ENCODE measurements at places on chromosomes 1 and 21.
A peak's percentile ranks its signal among the peaks of the same experiment; 100 is the strongest.

GRCh38 chr1:174964261-174964971, 35.3 kb upstream of the CACYBP start:
- peak; percentile 75 for DNase-seq

- DNase-seq = no peak
Observed at GRCh38 chr1:20511518-20512428, 3.8 kb upstream of the MUL1 start.

DNA sequence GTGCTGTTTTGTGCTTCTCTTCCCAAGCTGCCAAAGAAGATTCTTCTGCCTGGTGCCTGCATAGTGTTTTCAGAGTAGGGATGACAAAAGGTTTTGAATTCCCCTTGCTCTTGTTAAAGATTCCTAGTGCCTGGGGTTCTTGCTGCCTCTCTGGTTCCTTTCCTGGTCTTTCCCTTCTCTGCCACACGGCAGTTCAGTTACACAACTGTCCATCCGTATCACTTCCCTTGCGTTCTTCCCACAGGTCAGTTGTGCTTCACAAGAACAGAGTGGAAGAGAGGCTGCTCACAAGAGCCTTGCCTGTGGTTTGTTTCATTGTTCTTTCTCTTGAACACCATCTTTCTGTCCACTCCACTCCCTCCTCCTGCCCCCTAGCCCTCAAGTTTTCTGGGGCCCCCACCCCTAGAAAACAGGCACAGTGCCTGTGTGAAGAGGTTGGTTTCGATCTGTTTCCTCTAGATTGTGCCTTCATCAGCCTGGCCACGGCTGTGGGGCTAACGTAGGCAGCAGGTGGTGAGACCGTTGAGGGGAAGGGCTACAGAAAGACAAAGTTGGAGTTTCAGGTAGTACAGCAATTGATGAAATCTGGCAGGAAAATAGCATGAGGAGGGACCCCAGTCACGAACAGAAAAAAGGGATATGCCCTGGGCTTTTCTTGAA, 5.8 kb downstream of the VASH2 start:
- no peak for DNase-seq

DNA sequence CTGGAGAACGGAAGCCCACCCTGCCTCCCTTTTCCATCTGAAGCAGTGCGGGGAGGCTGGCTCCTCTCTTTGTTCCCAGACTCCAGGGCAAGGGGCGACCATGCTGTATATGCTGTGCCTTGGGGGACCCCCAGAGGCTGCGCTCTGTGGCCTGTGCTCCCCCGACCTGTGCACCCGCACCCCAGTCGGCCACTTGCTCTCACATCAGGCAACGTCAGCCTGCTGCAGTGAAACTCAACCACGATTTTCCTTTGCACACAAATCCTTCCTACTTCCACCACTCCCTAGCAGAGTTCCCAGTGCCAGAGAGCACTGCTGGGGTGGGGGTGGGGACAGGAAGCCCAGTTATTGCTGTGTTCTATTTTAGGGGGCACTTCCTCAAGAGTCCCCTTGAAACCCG, 52.5 kb downstream of the SIM2 start:
- DNase-seq = no peak

GRCh38 chr21:39730418-39731157, 14.4 kb upstream of the IGSF5 start:
- DNase-seq = no peak

DNA sequence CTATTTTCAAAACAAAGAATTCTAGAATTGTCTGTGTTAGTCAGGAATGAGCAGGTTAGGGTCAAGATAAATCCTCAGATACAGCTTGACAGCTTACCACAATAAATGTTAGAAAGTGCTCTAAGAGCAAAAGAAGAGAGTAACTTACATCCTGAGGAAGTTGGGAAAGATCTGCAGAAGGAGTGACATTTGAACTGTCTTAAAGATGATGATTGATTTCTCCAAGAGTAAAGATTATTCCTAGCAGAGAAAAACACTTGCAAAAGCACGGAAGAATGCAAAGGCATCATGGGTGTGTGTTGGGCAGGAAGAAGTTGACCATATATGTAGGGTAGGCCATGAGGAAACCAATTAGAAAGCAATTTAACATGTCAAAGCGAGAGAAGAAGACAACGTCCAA, 175.4 kb downstream of the LRRC7 start:
- DNase-seq = no peak

- no peak for DNase-seq
Observed at GRCh38 chr1:41464885-41465284, 19.6 kb downstream of the EDN2 start.

- no peak for DNase-seq
Observed at GRCh38 chr1:89703469-89703868, 70.5 kb downstream of the LRRC8C start.

- no peak for DNase-seq
Observed at GRCh38 chr1:15866721-15867201, 19.3 kb downstream of the SPEN start.

DNA sequence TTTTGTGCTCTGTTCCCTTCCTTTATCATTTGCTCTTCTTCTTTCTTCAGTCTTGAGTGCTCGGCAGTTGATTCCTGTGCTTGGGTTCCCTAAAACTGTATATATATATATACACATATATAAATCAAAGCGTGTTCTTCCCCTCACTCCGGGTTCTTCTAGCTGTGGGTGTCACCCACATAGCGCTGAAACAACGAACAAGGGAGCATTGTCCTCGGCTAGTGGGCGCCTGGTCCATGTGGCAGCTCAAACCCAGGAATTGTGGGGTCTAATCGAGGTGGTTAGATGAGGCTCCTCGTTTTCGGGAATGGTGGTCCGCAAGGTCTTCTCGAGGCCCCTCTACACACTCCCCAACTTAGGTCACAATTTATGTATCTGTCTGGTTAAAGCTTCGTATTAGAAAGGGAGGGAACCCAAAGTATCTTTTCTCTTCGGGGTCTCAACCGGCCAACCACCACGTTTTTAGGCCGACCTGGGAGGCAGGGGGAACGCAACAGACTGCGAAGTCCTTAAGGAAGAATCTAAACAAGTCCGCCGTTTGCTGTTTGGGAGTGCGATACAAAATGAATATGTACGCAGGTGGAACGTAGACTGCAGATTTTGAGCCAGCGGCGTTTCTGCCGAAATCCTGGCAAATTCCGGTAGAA, 504 bp upstream of the SDHC start:
- no peak for DNase-seq

DNA sequence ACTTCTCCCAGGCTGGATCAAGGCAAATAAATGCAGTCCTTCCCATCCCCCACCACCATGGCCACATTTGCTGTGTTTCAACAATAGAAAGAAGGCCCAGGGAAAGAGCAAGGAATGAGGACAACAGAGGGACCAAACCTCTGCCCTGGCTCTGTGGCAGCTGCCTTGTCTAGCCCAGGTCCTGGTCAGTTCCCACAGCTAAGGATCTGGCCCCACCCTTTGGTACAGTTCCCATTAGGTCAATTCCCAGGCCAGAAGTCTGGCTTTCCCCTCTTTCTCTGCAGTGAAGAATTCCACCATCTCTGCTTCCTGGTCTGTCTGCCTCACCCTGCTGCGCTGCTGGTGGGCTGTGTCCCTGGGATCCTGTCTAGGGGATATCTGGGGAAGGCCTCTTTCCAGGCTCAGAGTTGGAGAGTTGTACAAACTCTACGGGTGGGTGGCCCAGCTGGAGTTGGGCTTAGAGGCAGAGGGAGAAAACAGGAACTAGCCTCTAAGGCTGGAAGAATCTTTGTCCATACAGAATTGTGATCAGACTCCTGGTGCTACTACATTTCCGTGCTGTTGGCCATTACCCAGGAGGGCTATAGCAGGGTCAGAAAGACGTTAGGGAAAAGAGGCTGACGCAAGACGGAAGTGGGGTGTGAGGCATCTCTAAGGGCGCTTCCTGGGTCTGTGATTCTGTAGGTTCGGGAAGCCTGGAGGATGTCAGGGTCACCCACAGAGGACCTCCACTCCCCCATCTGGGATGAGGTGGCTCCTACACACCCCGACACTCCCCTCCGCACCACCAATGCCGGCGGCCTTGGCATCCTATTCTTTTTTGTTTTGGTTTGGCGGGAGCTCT, 953 bp upstream of the NDUFS2 start:
- no peak for DNase-seq

GRCh38 chr1:16145030-16145661, 10.7 kb downstream of the EPHA2 start:
- DNase-seq = no peak

GRCh38 chr1:160296036-160296435, 11.1 kb upstream of the PEX19 start:
- DNase-seq = no peak

DNA sequence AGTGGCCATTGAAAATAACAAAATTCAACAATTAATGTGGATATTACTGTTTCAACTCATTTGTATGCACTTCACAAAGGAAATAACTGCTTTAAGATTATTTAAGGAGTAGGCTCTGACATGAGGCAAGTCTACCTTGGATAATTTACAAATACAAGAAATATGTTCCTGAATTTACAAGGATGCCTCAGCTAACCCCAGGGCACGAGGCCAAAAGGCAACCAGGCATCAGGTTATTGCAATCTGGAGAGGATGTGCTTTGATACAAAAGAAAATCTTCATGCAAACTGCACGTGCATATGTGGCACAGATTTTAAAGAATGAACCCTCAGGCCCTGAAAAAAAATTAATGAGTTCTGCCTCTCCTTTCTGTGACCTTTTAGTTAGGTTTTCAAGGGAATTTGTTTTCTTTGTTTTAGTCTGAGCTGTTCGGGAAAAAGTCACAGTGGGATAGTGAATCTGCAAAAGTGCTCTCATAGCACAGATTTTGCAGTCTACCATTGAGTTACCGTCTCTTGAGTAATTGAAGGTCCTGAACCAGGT, 1304.2 kb upstream of the ADGRL4 start:
- DNase-seq = no peak

GRCh38 chr21:42570841-42571387, 57.3 kb downstream of the SLC37A1 start:
- DNase-seq = no peak

DNA sequence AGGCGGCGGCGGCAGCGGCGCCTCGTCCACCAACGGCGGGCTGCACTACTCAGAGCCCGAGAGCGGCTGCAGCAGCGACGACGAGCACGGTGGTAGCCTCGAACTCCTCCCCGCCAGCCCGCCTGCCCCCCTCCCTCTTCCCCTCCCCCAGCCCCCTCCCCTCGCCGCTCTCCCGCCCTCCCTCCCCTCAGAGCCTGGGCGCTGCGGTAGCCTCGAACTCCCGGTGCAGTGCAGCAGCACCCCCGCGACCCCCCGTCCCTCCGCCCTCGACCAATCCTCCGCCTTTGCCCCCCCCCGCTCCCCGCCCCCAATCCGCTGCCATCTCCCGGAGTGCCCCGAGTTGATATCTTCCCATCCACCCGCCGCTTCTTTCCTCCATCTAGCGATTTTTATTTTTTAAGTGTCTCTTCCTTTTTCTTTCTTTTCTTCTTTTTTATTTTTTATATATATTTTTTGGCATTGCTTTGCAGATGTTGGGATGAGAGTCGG, 516 bp downstream of the RCOR3 start:
- peak; percentile 62 for DNase-seq

- no peak for DNase-seq
Observed at GRCh38 chr1:6005276-6005917, 13.2 kb upstream of the NPHP4 start.

GRCh38 chr1:32494196-32494595, 29.3 kb downstream of the ZBTB8B start:
- DNase-seq = no peak

DNA sequence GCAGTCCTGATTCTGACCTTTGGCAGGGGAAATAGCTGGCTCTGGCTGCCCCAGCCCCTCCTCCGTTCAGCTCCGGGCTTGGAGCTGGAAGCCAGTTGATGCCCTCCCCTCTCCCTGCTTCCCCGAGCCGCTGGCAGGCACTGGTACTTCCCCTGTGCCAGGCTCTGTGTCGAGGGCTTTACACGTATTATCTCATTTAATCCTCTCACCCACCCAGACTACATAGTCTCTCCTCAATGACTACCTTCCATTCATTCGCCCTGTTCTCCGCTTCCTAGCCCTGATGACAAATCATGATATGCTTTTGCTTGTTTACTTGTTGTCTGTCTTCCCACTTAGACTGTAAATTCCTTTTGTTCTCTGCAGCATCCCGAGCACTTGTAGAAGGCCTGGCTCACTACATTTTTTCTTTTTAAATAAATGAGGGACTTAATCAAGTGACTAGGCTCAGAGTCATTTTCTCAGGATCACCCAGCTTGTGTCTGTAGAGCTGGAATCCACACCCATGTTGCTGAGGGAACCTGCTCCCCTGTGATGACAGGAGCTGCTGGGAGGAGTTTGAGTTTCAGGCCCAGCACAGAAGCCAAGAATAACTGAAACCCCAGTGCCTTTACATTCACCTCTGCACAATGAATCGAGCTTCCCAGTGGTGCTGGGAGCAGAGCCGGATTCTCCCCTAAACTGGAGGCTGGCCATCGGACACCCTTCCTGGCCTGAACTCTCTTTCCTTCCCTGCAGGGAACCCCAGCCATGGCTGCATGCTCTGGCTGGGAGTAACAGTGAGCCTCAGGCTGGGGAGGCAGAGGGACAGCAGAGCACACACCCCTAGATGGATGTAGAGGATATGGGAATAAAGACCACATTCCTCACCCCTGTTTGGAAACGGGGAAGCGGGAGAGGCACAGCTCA, 58.3 kb downstream of the UBIAD1 start:
- DNase-seq = no peak

- DNase-seq = no peak
Observed at GRCh38 chr21:18274370-18274769, 29.7 kb downstream of the CHODL start.

DNA sequence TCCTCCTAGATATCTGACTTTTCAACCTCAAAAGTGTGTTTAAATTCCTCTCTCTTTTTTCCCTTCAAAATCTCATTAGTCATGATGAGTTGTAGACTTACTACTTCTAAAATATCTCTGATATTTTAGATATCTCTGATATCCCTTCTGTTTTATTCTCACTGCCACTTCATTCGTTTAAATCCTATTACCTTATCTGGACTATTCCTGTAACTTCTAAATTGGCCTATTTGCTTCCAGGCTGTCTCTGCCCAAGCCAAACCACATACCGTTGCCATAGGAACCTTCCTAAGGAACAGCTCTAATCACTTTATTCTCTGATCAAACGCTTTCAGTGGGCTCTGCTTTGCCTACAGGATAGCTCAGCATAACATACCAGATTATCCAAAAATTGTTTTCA, 333.1 kb upstream of the CHRM3 start:
- no peak for DNase-seq

DNA sequence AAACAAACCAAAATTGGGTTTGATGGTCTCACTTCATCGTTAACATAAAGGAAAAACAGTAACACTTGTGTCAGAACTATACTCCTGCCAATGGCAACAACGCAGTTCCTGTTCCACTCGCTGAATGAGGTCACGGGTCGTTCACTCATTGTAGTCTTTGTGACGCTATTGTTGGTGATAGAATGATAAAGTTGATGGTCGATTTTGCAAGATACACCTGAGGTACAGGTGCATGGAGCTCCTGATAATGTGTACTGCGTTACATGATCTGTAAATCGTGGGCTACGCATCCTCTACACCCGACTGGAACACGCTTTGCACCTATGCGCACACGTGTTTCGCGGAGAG, 391 bp upstream of the CENPS start:
- peak; percentile 41 for DNase-seq
